ENCODE measurements at places on chromosomes 6 and 20.

GRCh38 chr6:47915017-47915416, 133.2 kb downstream of the OPN5 start:
- no peak for DNase-seq

DNA sequence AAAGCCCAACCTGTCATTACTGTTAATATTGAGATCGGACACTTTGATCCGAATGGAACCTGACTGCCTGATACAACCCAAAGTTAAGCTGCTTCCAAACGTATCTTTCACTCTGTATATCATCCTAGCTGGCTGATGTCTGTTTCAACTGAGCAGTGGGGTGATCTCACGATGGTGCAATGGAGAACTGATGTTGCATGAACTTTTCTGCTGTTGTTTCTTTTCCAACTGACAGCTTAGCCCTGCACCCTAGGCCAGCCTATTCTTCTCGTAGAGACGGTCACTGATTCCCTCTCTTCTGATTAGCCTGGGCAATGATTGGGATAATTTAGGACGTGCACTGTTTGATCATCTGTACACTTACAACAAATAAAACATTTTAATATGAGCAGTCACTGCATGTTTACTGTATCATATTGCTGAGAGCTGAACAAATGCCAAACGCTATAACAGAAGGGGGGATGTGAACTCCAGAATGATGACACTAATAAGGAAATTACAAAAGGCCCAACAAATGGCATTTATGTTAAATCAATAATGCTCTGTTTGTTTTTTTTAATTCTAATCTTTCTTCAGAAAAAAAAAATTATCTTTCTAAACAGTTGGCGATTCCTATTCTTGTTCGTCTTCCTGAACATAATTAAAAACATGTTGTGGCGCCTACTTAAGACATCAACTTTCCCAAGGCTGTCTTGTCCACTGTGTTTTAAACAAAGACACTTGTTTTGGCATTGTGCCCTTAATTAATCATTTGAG, 184.8 kb downstream of the ZNF217 start:
- no peak for DNase-seq

DNA sequence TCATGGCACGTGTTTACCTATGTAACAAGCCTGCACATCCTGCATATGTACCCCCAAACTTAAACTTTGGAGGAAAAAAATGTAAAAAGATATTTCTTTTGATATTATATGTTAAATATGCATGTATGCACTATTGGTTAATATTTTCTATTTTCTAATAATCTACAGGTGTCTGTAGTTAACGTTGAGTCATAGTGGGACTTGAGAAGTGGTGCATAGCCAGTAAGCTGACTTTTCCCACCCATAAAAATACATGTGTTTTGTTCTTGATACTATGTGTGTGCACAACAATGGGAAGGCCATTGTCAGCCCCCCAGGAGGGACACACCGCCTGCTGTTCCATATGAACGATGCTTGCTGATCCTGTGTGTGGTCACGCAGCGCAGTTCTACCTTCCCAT, 49.1 kb downstream of the FAM120B start:
- no peak for DNase-seq

DNA sequence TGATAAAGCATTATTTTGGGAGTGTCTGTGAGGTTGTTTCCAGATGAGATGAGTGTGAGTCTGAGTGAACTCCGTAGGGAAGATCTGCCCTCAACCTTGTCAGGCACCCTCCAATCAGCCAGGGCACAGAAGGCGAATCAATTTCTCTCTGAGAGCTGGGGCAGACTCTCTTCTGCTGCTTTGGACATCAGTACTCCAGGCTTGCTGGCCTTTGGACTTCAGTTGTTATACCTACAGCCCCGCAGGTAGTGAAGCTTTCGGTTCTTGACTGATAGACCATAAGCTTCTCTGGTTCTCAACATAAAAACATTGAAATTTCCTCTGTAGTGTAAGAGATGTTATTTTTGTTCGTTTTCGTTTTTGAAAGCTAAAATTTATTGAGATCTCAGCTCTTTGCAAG, 71.4 kb downstream of the MAFB start:
- DNase-seq = no peak

DNA sequence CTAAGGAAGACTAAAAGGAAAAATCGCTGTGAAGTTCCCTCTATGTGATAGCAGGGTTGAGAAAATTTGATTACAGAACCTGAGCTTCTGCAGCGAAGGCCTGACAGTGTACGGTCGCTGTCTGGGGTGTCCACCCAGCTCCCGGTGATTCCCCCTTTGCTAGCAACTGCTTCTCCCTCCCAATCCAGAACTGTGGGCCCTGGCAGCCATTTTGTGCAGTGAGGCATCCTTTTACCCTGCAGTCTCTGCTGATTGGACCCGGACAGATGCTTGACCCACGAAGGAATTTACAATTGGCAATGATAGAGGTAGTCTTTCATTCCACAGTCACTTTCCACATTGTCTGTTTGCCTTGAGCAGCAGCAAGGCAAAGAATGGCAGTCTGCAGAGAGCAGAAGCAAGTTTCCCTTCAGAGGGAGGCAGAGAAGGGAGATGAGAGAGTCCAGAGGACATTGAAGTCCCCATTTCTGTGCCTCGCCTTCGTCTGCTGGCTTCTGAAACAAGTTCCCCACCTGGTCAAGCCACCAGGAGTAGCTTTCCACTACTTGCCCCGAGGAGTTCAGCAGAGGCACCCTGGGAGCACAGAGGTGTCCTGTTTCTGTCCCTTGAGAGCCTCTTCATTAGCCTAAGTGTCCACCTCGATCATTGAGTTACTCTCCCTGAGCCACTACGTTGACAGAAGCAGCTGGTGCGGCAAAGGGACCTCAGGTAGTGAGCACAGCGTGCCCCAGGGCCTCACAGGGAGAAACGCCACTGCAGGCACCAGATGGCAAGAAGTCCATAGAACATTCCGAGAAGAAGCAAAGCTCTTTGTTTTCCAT, 370.3 kb downstream of the NRN1 start:
- no peak for DNase-seq

Measured in hematopoietic multipotent progenitor cell treated with erythropoietin and hydrocortisone succinate and interleukin-3 and kit ligand, for 6 days (in vitro differentiated cells).